NCI-H1105 (cell line): ENCODE measurements at places on chromosomes 4 and X.

- DNase-seq: no peak
Measured at GRCh38 chr4:139171876-139172691, 4.9 kb downstream of the ELF2 start.

DNA sequence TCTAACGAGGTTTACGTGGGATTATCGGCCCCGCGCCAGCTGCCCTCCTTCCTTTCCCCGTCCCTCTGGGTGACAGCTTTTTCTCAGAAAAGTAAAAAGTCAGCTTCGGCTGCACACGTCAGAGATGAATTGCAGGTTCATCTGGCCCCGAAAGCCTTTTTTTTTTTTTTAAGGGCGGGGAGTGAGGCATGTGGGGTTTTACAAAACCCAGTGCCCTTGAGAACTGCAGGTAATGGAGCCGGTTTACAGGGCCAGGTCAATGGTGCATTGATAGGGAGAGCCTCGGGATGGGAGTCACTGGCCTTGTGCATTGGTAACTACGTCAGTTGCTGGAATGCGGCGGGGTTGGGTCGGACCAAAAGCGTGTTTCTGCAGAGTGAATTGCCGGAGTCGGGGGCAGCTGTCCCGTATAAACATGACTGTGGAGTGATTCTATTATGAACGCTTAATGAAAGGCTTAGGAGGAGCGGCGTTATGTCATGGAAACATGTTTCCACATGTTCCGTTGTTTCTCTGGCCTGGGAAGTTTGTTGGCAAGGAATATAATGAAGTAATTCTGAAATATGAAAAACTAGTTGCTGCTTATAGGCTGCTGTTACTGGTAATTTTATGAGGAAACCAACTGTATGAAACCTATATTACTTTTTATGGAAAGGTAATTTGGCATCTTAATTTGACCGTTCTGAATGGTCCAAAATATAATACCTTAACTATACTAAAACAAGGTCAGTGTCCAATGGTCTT, 1.1 kb downstream of the HSPA4L start:
- peak; percentile 18 for DNase-seq

DNA sequence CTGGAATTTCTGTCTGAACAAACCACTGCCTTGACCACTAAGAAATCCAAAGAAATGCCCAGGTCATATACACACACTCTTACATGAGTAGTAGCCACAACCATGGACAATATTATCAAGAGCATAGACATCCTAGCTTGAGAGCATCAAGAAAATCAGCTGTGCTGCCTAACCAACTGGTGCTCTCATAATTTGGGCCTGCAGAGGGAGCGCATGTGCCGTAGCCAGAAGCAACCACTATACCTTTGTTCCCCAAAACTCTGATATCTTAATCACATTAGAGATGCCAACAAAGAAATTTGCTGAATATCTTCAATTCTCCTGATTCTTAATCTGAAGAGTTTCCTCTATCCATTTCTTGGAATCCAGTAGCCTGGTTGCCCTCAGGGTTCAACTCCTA, 163.6 kb downstream of the ZNF674 start:
- no peak for DNase-seq

GRCh38 chr4:116982656-116983055, 102.7 kb downstream of the TRAM1L1 start:
- no peak for DNase-seq

GRCh38 chr4:53307819-53308780, 57.8 kb downstream of the SCFD2 start:
- no peak for DNase-seq

- DNase-seq: no peak
Measured at GRCh38 chr4:123031664-123032063, 109.3 kb upstream of the NUDT6 start.

- no peak for DNase-seq
Measured at GRCh38 chr4:127069675-127070074, 563.1 kb upstream of the INTU start.

DNA sequence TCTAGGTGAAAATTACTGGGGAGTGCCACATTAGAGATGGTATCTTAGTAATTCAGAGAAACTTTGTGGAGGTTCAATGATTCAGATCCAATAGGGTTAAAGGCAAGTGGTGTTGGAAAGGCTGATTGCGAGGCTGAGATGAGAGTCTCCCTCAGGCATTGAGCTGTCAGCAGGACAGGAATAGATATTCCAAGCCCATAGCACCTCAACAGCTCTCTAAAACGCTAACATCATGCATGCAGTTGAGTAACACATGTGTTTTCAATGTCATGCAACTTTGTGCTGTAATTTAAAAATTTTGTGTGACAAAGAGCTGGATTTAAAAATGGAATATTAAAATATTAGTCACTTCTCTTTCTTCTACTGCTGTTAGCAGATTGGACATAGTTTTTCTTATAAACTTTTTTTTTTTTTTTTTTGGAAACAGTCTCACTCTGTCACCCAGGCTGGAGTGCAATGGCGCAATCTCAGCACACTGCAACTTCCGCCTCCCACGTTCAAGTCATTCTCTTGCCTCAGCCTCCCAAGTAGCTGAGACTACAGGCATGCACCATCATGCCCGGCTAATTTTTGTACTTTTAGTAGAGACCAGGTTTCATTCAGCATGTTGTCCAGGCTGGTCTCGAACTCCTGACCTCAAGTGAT, 173.5 kb upstream of the C1QTNF7 start:
- DNase-seq: no peak

DNA sequence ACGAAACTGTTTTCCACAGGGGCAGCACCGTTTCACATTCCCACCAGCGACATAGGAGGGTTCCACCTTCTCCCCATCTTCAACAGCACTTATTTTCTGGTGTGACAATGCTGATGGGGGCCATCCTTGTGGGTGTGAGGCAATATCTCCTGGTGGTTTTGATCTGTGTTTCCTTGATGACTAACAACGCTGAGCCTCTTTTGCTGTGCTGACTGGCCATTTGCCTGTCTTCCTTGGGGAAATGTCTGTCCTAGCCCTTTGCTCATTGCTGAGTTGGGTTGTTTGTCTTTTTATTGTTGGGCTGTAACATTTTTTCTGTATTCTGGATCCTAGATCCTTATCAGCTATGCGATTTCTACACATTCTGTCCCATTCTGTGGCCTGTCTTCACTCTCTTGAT, 33.7 kb downstream of the ATP2B3 start:
- no peak for DNase-seq

DNA sequence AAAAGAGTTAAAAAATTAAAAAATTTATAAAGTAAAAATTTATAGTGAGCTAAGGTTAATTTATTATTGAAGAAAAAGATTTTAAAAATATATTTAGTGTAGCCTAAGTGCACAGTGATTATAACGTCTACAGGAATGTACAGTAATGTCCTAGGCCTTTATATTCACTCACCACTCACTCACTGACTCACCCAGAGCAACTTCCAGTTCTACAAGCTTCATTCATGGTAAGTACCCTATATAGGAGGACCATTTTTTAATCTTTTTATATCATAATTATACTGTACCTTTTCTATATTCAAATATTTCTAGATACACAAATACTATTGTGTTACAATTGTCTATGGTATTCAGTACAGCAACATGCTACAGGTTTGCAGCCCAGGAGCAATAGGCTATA, 1623.2 kb downstream of the RPA4 start:
- no peak for DNase-seq

GRCh38 chrX:104707572-104707971, 141.6 kb downstream of the IL1RAPL2 start:
- no peak for DNase-seq

- no peak for DNase-seq
Measured at GRCh38 chr4:26239801-26240200, 81.0 kb upstream of the RBPJ start.

DNA sequence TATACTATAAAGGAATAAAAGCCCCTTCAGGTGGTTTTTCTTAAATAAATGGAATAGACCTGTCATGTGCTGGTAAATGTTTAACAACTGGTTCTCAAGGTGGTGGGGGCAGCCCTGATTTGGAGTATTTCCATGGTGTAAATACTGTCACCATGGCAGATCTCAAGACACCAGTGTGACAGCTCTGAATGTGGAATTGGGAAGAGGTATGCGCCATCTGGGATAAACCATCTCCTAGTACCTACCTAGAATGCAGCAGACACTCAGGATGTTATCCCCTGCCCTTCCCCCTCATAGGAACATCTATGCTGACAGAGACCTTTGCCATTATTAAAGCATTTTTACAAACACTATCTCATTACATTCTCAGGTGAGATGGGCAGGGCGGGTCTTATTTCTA, 26.4 kb upstream of the TMSB4X start:
- no peak for DNase-seq

- DNase-seq: no peak
Measured at GRCh38 chr4:83318666-83319065, 16.0 kb downstream of the HPSE start.

GRCh38 chrX:124862301-124862700, 457.4 kb upstream of the TEX13C start:
- no peak for DNase-seq

- no peak for DNase-seq
Measured at GRCh38 chr4:5048721-5049120, 2.6 kb upstream of the STK32B start.

DNA sequence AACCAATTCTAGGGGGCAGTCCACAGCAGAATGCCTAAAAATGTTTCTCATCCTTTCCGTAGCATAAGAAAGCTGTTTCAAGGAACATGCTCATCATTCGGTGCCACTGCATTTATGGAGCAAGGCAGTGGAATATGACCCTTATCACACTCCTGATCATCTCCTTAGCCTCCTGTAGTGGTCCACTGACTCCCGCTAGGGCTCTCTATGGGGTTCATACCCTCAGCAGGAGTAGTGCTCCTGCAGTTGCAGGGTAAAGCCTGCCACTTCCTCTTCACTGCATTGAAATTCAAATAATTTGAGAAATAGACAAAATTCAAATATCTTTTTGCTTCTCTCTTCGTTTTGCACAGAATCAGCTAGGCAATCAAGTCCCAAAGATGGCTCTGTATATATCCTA, 107.0 kb downstream of the NDST3 start:
- no peak for DNase-seq

DNA sequence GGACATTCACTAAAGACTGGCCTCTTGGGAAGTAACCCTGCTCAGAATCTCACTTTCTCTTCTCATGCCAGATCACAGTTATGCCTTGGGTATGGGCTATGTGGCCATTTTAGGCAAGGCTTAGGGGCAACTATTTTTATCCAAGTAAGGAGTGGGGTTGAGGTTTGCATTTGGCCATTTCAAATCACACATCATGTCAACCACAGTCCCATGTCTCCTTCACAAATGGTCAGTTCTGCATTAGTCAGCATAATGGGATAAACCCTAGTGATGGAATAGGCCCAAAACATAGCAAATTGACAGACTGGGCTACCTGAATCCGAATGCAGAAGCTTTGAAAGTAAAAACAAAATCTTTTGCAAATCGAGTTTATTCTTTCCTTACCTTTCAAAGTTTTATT, 827 bp upstream of the RTL3 start:
- no peak for DNase-seq

DNA sequence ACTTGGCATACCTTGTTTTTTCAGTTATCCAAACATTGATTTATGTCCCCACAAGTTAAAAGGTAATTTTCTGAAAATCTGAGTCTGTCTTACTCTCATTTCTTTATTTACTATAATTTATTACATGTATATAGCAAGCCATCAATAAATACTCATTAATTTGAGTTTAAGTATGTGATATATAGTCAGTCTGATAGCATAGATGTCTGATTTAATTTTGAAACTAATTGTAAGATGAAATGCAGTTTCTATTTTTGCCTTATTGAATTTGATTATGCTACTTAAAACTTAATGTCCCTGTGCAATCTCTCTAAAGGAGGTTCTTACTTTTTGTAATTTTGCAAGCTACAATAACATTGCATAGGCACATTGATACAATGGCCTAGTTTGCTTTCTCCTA, 2418.6 kb downstream of the ARAP2 start:
- DNase-seq: no peak

- DNase-seq: no peak
Measured at GRCh38 chrX:16711219-16711811, 1.2 kb downstream of the CTPS2 start.

GRCh38 chr4:98746936-98747335, 88.5 kb upstream of the TSPAN5 start:
- DNase-seq: no peak

GRCh38 chrX:9326369-9326768, 138.5 kb upstream of the TBL1X start:
- no peak for DNase-seq

- no peak for DNase-seq
Measured at GRCh38 chr4:19119904-19120560, 1098.5 kb upstream of the LCORL start.

- no peak for DNase-seq
Measured at GRCh38 chrX:99887918-99888317, 522.2 kb downstream of the PCDH19 start.

DNA sequence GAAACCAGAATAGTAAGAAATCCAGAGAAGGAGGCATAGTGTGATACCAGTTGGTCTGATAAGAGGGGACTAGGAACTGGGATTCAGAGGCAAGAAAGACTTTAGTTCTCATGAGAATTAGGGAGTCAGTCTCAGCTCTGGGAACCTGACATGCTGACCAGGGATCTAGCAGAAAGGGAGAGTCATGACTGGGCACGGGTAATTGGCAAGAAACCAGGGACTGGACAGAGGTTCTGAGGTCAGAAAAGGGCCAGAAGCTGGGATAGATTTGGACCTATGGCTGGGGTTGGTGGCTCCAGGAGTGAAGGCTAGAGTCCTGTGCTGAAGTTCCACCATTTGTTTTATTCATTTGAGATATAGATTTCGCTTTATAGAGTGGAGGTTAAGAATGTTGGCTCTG, 110.2 kb upstream of the C1GALT1C1 start:
- DNase-seq: no peak

- DNase-seq: no peak
Measured at GRCh38 chrX:107730991-107731766, 44.4 kb downstream of the TSC22D3 start.

GRCh38 chr4:38316045-38316444, 348.0 kb upstream of the KLF3 start:
- DNase-seq: no peak

- DNase-seq: no peak
Measured at GRCh38 chr4:175346376-175346775, 428.2 kb downstream of the ADAM29 start.

DNA sequence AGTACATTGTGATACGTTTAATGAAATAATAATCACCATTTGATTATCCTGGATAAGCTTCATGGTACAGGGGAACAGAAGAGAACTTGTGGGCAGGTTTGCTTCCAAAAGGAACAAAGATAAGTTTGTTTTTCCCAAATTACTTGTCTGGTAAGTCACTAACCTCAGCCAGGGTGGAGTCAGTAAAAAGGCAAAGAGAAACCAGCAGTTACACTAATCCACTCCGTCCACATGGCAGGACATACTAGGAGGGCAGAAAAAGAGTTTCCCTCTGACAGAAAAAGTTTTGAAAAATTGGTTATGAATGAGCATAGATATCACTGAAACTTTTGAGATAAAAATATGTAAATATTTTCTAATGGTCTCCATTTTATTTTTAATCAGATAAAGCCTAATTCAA, 285.9 kb downstream of the IL15 start:
- DNase-seq: no peak
